ENCODE measurements at places on chromosomes 1 and 21.

- no peak for DNase-seq
These were observed 265.7 kb downstream of the GRIK3 start for GRCh38 chr1:36768486-36769178.

- DNase-seq: no peak
These were observed 61.0 kb downstream of the ACP6 start for GRCh38 chr1:147609358-147609757.

GRCh38 chr1:4421986-4422385 lies 232.4 kb upstream of the AJAP1 start:
- no peak for DNase-seq

DNA sequence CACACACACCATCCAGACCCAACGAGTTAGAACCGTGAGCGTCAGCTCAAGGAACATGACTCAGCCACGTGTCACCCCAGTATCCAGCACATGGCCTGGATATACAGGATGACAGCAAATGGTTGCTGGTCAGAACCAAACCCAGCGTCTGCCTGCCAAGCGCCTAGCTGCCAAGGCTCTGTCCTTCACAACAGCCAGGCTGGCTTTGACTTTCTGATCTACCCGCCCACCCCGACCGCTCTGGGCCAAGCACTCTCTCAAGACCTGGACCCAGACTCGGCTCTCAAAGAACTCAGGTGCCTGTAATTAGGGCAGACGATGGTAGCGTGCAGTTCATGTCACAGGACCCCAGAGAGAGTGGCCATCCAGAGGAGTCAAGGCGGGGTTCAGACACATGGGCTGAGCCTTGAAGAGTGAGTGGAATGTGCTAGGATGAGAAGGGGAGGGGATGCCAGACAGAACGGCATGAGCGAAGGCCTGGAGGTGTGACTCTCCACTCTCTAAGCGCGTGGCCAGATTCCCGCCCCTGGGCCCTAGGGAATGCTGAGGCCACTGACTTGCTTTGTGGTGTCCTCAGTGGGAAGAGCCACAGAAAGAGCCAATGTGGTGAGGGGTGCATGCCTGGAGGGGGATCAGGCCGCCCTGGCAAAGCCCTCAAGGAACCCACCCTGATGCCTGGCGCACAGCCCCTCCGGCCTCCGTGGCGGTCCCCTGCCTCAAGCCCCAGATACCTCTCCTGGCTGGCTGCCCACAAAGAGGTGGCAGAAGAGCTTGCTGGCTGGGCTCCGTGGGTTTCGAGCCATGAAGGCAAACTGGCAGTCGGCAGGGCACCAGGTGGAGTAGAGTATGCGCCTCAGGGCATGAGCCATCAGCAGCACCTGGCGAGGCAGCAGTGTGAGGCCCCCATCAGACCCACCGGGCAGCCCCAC lies 7.0 kb downstream of the SH2D5 start:
- DNase-seq: no peak

DNA sequence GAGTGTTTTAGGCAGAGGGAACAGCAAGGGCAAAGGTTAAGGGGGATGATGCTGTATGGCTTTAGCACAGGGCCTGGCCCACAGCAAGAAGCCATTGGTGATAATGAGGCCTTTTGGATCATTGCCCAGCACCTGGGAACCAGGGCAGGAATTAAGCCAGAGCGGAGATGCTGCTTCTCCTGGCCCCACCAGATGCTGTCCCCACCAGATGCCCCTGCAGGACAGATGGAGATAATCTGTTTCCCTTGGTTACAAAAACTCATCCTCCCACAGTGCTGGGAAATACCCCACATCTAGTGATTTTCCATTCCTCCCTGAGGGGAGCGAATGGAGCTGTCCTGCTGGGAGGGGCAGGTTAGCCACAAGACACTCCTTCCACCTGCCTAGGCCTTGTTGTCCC lies 18.8 kb downstream of the OPRD1 start:
- no peak for DNase-seq

- DNase-seq: no peak
These were observed 14.8 kb downstream of the VANGL1 start for GRCh38 chr1:115656461-115657077.

DNA sequence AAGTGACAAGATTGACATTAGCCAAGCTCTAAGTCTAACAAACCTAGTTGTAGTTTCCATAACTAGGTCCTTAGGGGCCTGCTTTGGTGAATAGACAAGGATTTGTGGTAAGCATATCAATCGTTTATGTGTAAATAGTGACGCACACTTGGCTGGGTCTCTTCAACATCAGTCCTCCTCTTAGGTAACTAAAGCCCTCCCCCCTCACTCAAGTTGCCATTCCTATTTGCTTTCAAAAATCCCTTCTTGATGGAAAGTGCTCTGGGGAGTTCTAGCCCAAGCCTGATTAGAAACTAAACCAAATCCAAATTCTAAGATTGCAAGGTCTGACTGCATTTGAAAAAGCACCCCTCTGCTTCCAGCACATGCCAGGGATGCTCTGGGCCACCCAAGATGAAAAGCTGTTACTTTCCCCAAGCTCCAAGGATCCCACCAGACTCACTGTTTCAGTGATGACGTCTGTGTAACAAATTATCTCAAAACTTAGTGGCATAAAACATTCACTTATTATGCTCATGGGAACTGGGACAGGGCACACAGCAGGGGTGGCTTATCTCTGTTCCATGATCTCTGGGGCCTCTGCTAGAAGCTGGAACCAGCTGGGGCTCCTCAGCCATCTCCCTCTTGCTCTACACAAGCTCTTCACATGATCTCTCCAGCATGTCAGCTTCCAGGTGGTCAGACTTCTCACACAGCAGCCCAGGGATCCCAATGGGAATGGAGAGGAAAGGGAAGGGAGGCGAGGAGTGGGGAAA lies 74.1 kb downstream of the RRAGC start:
- no peak for DNase-seq

DNA sequence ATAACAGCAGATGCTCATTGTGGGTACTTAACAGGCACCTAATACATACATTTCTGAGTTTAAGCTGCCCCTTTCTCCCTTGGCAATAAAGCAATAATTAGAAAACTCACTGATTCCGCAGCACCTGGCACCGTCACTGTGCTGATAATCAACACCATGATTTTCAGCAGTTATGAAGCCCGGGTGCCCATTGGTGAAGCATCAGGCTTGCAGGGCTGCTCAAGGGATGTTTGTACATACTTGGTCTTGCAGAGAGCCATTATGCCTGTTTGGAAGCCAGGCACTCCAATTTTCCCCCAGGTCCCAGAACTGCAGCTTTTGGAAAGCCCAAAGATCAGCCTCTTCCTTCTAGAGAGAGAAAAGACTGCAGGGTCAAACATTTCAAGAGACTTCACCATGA lies 44.3 kb downstream of the OLIG1 start:
- no peak for DNase-seq

DNA sequence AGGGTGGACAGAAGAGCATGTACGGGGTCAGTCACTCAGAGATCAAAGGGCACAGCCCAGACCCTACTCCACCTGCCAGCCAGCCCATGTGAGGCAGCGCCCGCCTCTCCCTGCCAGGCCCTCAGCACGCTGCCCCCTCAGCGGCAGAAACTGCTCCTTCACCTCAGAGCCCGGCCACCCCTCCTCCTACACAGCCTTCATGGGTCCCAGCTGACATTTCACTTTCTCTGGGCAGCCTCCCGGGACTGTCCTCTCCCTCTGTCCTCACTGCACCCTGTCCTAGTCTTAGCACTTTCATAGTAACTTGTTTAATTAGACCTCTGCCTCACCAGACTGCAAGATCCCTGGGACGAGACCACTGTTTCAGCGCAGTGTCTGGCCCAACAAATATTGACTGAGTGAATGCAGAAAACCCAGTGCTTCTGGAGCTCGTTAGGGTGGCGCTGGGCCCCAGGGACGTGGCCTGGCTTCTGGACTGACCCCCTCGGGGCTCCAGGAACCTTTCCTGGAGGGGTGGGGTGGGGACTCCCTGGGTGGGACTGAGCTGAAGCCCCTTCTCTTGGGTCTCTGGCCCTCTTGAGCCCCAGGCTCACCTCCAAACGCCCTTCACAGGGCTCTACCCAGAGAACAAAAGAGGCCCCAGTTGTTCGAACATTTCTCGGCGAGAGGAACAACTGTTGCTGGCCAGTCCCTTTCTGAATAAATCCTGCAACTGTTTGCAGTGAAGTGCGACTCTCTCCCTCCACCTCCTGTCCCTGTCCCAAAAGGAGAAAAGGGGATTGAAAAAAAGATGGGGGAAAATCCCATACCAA lies 114.9 kb downstream of the CASZ1 start:
- DNase-seq: no peak

DNA sequence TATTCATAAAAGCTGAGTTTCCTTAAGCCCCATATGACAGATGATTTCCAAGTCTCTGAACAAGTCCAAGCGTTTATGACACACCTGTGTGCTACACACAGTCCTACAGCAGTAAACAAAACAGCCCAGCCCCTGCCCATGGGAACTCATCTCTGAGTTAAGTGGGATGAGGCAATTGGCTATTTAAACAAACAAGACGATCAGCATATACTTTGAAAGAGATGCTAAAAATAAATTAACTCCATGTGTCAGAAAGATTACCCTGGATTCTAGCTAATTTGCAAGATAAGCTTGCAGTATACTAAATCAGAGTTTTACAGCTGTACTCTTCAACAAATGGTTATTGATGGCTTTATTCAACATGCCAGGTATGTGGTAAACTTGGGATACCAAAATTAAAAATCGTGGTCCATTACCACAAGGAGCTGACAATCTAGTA lies 7.0 kb downstream of the PSMG1 start:
- no peak for DNase-seq

DNA sequence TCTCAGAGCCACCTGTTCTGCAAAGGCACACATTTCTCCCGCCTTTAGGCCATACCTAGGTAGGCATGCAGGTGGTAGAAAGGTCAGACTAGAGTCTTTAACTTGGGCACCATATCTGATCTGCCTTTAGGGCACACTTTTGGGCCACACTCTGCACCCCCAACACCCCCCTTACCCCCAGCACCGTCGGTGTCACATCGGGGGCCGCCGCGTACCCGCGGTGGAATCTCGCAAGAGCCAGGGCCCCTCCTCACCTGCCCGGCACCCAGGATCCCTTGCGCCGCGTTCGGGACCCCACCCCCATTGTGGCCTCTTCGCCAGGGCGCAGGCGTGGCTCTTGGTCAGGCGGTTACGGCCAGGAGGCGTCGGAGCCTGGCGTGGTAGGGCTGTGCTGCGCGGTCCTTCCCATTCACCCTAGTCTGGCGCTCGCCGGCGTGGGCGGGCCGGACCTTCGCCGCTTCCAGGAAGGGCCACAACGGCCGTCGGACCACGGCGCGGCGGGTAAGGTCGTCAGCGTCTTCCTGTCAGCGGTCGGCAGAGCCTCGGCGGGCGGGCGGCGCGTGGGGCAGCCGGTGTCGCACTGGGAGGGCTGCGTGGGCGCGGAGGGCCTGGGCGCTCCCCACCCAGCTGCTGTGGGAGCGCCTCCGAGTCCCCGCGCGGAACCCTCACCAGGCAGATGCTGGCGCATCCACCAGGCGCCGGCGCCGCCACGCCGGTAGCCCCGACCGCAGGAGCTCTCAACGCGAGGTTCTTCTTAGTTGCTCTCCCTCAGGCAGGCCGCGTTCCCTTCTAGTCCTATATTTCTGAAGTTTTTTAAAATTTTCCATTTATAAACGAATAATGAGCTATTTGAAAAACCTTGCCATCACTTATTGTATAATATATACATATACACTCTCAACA lies at the start of gene DNAH14:
Gene DNAH14 (plus strand): TSS at position 341 of the 903 bp plus-strand sequence. CDS start 23,028 bp downstream, outside the sequence.
- no peak for DNase-seq

DNA sequence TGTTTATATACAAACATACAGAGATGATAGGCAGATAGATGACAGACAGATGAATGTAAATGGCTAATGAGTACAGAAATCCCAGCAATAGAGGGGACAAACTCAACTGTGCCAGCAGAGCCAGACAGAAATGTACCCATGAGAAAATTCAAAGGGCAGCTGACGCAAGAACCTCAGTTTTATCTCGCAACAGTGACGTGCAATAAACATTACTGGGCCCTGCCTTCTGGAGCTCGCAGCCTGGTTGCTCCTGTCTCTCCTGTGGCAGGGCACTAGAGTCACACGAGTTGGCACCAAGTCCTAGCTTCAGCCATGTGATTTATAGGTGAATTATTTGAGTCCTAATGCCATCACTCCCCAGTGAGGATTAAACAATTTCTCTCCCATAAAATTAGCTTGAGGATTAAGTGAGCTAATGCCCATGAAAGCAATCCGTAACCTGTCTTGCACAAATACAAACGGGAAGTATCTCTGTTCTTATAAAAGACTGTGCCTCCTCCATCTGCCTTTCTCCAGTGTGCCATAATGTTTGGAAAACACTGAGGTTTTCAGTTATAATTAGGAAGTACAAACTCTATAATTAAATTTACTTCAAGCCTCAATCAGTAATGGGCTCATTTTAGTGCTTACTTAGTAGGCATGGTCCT lies 50.7 kb downstream of the VAV3 start:
- DNase-seq: no peak

GRCh38 chr1:119011116-119011515 lies 23.0 kb upstream of the TBX15 start:
- DNase-seq: no peak

GRCh38 chr21:33246506-33246905 lies 16.8 kb downstream of the IFNAR2 start:
- DNase-seq: no peak

GRCh38 chr21:42465803-42466127 lies 30.3 kb downstream of the RSPH1 start:
- DNase-seq: peak; percentile 17

DNA sequence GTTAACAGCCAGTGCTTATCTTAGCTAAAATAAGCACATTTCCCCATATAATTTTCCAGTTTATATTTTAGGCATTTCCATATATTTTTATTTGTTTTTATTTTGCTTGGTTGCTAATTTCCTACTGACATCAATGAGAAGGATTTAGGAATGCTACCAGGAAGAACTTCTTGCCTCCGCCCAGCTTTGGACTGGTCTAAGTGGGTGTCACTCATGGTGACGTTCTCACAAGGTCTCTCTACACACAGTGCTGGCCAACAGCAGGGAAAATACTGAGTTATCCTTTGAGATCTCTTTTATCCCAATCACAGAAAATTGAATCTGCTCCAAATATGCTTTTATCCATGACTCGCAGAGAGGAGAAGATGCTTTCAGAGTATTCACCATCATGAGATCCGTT lies 13.2 kb downstream of the MX1 start:
- DNase-seq: no peak

GRCh38 chr1:153842006-153842471 lies 66.8 kb downstream of the SLC27A3 start:
- DNase-seq: no peak

GRCh38 chr1:113275691-113276090 lies 114.6 kb upstream of the MAGI3 start:
- no peak for DNase-seq

GRCh38 chr1:171769754-171770153 lies 11.7 kb upstream of the METTL13 start:
- DNase-seq: no peak
